ENCODE measurements at places on chromosomes 3 and 15.

DNA sequence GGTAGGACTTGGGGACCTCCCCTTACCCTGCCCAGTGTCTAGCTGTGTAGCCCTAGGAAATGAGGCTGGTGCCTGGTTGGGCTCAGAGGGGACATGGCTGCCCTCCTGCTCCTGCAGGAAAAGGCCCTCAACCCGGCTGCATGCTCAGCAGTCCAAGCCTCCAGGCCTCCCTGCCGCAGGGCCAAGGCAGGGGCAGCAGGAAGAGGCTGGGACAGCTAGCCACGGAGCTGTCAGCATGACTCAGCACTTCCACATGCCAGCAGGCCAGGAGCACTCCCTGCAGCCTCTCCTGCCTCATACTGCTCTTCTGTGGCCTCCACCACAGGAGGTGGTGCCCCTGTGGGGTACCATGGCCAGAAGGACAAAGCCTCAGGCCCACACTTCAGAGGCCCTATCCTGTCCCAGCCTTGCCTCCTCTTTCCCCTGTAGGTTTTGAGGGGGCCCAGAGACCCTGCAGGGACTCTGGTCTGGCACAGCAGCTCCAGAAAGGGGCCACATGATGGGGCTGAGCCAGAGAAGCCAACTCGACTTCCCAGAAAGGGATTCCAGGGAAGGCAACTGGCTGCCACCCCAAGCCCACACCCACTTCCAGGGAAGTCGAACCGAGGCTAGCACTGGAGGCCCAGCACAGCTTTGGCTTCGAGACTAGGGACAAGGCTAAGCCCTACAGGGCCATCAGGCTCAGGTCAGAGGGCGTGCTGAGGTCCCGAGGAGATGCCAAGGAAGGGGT, 19.5 kb downstream of the TKT start:
- no peak for DNase-seq

DNA sequence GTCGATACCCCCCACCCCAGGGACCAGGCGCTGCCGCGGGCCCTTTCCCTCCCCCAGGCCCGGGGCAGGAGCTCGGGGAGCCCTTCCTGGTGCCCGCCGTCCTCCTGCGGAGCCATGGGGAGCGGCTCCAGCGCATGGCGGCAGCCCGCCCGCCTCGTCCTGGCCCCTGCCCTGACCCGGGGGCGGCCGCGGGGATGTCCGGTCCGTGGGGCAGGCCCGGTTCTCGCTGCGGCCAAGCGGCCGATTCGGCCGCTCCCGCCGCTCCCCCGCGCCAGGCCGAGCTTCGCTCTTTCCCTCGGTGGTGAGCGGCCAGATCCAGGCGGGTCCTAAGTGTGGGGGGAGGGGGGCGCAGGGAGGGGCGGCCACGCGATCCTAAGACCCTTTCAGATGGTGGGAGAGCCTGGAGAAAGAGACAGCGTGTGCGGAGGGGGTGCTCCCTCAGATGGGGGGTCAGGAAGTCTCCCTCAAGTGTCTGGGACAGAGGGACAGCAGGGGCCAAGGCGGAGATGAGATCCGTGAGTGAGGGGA, 1.3 kb downstream of the NEIL1 start:
- DNase-seq: no peak

- no peak for DNase-seq
These were observed 5.4 kb upstream of the ALDH1A2 start for GRCh38 chr15:58070801-58071418.

DNA sequence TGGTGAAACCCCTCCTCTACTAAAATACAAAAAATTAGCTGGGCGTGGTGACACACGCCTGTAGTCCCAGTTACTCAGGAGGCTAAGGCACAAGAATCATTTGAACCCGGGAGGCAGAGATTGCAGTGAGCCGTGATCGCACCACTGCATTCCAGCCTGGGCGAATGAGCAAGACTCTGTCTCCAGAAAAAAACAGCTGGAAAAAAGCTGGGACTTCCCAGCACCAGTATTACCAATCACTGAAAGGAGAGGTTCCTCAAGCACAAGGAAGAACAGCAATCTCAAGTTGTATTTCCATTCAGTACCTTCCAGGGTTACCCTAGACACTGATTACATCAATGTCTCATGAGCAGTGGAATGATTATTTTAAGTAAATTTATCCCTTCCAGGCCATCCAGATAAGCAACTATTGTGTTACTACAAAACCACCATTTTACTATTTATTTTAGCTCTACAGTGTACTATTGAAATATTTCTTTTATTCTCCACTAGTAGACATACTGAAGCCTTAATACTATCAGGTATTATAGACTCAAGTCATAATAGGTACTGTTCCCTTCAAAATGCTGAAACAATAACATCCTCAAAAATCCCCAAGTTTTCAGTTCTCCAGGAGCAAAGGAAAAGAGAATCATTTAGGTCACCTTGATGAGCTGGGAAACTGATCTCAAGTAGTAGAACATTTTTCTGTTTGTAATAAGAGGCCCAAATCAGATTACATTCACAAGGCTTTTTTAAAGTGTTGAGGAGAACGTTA, 54.8 kb upstream of the VGLL4 start:
- no peak for DNase-seq

DNA sequence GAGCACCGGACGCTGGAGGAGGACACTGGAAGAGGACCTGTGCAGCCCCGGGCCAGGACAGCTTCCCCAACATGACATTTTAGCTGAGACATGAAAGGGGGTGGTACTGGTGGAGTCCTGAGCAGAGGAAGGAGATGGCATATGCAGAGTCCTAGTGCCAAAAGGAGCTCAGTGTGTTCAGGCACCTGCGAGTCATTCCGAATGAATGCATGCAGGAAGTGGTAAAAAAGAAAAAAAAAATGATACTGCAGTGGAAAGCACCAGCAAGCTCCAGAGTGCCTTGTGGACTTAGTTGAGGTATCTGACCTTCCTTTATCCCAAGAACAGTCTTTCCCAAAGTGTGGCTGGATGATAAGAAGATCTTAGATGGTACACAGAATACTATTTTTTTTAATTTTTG, 6.6 kb upstream of the ZNF148 start:
- DNase-seq: no peak

GRCh38 chr3:146087116-146087515, 73.9 kb downstream of the PLOD2 start:
- no peak for DNase-seq
